ENCODE measurements at places on chromosomes 2 and 18.

DNA sequence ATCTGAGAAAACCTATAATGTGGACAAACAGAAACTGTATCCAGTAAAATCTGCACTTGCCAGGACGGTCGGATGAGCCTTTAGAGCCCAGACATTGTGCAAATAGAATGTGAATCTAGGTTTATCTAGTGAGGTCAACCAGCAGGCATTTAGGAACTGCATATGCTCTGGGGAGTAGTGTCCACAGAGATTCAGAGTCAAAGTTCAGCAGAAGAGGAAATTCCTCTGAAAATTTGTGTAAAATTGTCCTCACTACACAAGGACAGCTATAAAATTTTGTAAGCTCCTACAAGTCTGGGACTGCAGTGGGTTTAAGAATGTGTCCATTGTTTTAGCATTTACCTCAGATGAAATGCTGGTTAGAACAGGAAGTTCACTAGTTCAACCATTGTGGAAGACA, 9.8 kb upstream of the NDUFV2 start:
- DNase-seq, result no peak

GRCh38 chr2:156455361-156455975, 19.3 kb downstream of the GPD2 start:
- no peak for DNase-seq

- no peak for DNase-seq
Measured at GRCh38 chr2:114001937-114002336, 112.0 kb downstream of the ACTR3 start.

DNA sequence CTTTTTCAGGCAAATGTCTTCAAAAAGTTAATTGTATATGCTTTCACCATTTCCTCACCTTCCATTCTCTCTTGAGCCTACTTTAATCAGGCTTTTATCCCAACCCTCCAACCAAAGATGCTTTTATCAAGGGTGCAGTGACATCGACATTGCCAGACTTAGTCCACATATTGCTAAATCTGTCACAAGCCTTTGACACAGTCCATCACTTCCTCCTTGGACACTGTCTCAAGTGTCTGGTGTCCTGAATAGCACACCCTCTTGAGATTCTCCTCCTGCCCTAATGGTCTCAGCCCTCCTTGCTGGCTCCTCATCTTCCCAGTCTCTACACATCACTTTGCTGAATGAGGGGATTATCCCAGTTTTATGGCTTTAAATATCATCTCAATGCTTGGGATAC, 147.5 kb upstream of the SLC39A10 start:
- DNase-seq, result no peak

DNA sequence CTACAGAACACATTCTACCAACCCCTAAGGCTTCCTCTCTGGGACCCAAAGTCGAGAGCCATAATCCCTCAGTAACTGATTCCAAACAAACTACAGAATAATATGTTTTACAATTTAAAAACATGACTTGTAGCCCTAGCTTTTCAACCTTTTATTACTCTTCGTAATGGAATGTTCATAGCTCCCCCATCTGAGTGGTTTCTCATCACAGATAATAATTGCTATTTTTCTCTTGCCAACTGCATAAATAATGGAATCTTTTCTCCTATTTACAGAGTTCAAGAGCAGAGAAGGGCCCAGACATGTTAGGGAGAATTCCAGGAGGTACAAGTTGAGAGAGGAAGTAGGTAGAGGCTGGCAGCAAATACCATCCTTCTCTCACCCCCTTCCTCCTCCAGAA, 59.9 kb upstream of the CERS6 start:
- no peak for DNase-seq

DNA sequence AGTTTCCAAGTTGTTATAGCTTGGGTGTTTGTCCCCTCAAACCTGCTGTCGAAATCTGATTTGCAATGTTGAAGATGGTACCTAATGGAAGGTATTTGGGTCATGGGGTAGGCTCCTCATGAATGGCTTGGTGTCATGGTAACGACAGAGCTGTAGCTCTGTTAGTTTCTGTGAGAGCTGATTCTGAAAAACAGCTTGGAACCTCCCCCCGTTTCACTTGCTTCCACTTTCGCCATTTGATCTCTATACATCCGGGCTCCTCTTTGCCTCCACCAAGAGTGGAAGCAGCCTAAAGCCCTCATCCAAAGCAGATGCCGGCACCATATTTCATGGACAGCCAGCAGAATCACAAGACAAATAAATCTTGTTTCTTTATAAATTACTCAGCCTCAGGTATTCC, 1035.1 kb upstream of the SLC39A10 start:
- no peak for DNase-seq

- no peak for DNase-seq
Measured at GRCh38 chr2:26886736-26887135, 38.8 kb downstream of the DPYSL5 start.

- DNase-seq, result no peak
Measured at GRCh38 chr2:11356764-11357163, 12.3 kb upstream of the ROCK2 start.

GRCh38 chr18:59049721-59050660, 89.7 kb upstream of the SEC11C start:
- DNase-seq, result no peak

DNA sequence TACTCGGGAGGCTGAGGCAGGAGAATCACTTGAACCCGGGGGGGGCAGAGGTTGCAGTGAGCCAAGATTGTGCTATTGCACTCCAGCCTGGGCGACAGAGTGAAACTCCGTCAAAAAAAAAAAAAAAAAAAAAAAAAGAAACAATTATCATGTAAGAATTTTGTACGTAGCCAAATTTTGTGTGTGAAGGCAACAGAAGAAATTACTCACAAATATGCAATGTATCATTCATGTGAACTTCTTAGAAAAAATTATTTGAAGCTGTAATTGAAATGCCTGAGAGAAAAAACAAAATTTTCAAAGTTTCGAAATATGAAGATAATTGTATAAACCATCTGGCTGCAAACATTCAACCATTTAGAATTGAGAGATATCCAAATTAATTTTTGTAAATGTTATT, 204.8 kb upstream of the PARD3B start:
- no peak for DNase-seq

GRCh38 chr2:50719837-50720696, 311.9 kb downstream of the NRXN1 start:
- no peak for DNase-seq

DNA sequence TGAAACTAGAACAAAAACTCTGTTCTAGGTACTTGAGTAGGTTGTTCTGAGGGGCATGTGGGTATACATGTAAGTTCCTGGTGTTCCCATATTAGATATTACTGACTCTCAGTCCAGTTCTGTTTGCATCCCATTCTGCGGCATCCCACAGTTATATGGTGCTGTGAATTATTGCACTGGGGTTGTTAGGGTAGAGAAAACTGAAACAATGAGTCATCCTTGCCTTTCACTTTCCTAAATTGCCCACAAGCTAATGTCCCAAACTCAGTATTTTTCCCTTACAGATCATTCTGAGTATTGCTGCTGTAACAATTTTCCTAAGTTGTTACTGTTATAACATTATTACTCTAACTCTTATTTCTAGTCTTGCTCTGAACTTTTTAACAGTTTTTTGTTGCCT, 3.0 kb downstream of the WDR75 start:
- DNase-seq, result no peak

DNA sequence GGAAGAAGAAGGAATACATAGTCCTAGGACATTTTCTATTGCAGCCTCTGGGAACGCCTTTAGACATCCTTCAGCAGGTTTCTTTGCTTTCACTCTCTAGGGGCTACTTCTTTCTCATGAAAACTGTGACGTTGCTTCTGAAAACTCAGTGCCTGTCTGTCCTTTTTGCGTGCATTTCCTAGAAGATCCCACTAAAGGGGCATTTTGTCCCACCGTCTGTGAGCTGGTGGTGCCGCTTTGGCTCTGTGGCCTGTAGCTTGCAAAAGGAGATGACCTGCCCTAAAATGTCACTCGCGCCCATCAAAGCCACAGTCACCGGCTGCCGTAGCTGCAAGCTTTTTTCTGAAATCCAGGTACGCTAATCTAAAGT, 579 bp downstream of the STAT4 start:
- no peak for DNase-seq

- DNase-seq, result no peak
Measured at GRCh38 chr2:200430017-200430416, 79.9 kb downstream of the KCTD18 start.

DNA sequence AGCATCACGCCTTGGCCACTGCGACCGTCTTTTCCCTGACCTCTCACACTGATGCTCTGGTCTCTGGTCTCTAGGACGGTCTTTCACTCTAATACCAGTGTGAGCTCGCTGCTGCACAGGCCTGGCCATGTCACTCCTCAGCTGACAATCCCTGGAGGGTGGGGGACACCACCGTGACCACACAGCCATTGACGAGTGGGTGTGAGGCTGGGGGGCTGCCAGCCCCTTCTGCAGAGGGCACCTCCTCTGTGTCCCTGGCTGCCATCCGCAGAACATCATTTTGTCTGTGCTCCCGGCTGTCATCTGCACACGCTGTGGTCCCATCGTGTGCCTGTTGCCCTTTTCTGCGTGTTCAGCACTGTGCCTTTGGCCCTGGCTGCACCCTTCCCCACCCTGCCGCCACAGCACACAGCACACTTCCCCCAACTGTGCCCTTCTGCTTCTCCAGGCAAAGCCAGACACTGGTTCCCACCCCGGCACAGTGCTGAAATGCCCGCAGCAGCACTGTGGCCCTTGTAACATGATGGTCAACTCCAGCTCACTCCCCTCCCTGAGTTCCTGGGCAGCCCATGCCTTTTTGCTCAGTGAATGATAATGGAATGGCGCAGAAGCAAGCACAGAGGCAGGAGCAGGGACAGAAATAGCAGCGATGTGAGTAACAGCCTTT, 30.4 kb upstream of the INHBB start:
- DNase-seq, result no peak

GRCh38 chr2:139836769-139837168, 1056.6 kb upstream of the NXPH2 start:
- DNase-seq, result no peak

DNA sequence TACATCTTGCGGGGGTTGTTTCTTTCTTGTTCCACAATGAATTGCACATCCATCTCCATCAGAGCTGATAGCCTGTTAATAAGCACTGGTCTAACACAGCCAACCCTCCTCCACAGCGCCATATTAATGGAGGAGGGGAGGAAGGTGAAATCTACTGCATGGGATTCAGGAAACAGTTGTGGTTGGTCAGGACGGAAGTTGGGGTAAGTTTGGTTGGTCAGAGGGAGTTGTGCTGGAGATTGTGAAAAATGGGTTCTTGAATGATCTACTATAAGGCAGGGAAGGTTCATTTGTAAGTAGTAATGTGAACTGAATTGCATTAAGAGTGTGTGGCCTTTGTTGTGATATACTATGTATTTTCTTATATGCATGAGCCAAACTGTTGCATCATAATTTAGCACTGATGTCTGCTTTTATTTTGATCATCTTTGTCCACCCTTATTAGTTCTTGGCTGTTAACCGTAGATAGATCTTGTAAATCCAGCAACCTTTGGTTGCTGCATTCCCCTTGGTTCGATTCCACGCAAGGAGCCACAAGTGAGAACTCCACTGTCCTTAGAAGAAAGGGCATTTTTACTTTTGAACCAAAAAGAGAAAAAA, 150.6 kb upstream of the MAPRE2 start:
- DNase-seq, result no peak

GRCh38 chr2:198285216-198285615, 480.8 kb downstream of the PLCL1 start:
- DNase-seq, result no peak

DNA sequence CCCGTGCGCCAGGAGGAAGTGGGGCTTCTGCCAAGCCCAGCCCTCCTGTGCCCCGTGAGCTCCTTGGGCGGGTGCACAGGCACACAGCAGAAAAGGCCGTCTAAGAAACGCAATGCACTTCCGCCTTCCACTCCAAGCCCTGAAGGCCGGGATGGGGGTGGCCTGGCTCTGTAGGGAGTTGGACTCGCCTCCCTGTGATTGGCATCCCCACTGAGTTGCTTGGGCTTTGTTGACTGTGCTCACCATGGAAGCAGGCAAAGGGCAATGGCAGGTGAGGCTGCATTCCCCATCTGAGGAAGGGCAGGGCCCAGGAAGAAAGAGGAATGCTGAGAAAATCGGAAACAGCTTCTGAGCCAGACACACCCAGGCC, 66.8 kb downstream of the CRACDL start:
- no peak for DNase-seq

- DNase-seq, result no peak
Measured at GRCh38 chr2:190587106-190587505, 52.6 kb upstream of the NEMP2 start.

- no peak for DNase-seq
Measured at GRCh38 chr2:149023091-149023490, 15.4 kb upstream of the LYPD6B start.

- DNase-seq, result no peak
Measured at GRCh38 chr2:228728961-228729360, 542.1 kb downstream of the PID1 start.

GRCh38 chr2:112893752-112894151, 17.2 kb upstream of the IL37 start:
- no peak for DNase-seq

DNA sequence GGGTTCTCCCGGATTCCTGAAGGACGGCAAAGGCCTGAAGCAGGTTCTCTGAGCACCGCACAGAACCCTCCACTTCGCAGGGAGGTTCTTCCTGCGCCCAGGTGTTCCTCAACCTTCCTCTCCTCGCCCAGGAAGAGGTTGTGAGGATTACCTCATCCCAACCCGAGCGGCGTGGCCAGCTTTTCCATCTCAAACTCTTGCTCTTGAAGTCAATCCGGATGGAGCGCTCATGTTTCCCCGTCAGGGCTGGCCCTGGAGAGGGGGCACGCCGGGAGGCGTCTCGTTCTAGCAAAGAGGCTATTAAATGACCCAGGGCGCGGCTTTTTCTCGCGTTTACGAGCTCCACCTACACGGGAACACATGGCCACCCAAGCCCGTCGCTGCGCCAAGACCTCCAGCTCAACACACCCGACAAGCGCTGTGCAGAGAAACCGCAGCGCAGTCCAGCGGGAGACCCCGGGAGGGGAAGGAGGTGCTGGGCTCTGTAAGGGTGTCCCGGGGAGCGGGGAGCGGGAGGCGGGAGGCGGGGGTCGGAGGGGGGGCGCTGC, 540 bp upstream of the RAB10 start:
- DNase-seq, result no peak

DNA sequence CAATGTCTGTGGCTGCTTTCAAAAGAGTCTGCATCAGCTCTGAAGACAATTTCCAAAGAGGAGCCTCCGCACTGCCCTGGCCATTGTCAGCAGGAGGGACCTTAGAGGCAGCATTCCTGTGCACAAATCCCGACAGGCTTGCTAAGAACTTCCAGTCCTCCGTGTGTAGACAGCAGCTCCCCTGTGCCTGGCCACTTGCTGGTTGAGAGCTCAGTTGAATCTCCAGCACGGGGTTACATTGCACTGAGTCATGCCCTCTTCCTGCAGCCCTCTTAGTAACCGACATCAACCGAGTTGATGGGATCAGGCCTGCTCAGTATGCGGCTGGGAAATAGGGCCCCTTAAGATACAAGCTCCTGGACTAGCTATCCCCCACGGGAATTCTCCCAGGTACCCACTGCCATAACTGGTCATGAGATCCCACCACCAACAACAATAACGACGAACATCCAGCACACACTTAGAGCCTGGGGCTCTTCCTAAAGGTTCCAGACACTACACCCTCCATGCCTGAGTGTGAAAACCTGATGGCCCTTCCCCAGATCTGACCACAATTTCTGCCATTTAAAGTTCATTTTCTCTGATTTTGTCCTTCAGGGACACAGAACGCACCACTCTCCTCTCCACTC, 12.0 kb downstream of the ATP6V1B1 start:
- no peak for DNase-seq

Data from left ventricle myocardium inferior (tissue), 1 donor.